ENCODE measurements at places on chromosomes 11 and 22. TPM values are rescaled to one million over a fixed set of nuclear protein-coding genes. Genes with fewer than 3 reads are reported as not detected.

MFRP gene
- total RNA-seq = not detected

EFEMP2 gene
- 90.5 TPM for total RNA-seq

PDE2A gene
- total RNA-seq = 0.91 TPM

HIRA gene
- total RNA-seq = 45.3 TPM

OR5AN1 gene
- not detected for total RNA-seq

DNA sequence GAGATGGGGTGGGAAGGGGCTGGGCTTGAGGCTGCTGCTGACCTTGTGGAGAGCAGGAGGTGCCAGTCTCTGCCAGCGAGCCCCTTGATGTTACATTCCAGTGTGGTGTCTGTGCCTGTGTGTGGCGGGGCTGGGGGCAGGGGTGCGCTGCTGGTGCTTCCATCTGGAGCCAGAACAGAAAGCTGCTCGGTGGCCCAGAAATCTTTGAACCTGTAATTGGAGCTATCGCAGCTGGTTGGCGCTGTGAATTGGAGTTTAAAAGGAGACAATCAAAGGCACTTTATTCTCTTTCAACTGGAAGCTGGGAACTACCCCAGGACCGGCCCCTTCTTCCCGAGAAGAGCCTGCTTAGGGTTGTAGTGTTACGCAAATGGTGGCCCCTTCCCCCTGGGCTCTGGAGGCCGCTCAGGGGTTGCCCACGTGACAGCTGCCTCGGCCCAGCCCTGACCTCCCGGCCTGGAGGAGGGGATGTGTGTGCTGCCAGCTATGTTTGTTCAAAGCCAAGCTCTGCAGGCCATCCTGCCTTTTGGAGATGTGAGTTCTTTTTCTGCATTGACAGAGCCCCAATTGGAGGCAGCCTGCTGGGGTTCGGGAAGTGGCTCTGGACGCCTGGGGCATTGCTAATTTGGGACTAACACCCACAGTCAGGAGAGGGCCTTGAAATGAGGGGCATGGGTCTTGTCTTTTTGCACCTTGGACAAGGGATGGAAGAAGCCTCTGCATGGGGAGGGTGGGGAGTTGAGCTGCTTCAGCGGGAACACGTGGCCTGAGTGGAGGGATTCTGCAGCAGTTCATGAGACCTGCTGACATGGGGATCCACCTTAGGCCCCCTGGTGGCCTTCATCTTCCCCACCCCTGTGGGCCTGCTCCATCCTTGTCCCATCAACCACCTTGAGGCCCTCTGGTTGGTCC lies 14.0 kb upstream of the ARSA start:
- H3K27ac ChIP-seq = peak overlapping the region; percentile 37
- DNase-seq = no peak
- H3K4me1 ChIP-seq = peaks cover 9% of the 10 kb centered on the region
- peaks cover 3% of the 10 kb centered on the region for H3K27me3 ChIP-seq
- H3K36me3 ChIP-seq = no peaks in the 10 kb centered on the region
- no peak overlapping the region for H3K4me3 ChIP-seq

DNA sequence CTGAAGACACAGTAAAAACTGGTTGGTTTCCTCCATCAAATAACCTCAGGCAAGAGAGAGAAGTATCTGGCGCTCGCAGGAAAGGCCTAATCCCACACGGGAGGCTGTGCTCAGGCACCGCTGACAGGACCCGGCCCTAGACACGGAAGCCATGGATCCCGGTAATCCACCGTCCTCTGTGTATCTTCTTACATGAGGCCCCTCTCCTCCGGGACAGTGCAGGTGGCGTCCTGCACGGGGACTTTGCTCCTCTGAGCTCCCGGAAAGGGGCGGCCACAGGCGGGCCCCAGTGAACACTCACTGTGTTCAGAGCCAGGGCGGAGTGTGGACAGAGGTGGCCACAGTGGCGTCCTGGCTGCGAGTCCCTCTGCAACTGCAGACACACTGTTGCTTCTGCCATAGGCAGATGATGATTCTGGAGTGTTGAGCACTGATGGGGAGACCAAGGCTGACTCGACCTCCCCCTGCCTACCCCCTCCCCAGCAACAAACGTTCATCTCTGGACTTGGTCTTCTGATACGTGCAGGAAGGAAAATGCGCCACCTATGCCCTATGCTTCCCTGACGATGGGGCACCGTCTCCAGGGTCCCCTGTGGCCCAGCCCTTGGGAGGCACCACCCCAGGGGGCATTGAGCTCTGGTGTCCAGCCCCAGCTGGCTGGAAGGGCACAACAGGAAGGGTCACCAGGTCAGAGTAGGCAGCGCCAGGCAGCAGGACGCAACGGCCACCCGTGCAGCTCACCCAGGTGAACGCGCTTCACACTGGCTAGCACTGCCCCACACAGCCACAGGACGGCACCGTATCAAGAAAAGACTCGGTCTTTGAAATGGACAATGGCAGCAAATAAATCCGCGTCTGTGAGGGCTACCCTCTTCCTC lies 95.7 kb downstream of the TRMU start:
- DNase-seq = no peak

GRCh38 chr22:46486996-46487717 lies 50.3 kb downstream of the CELSR1 start:
- H3K4me1 ChIP-seq = peaks cover 8% of the 10 kb centered on the region
- no peak for DNase-seq
- H3K27ac ChIP-seq = no peak overlapping the region
- peaks cover 4% of the 10 kb centered on the region for H3K36me3 ChIP-seq

- H3K27ac ChIP-seq = no peak overlapping the region
- peaks cover 3% of the 10 kb centered on the region for H3K4me1 ChIP-seq
- DNase-seq = no peak
- H3K27me3 ChIP-seq = no peaks in the 10 kb centered on the region
- H3K36me3 ChIP-seq = peaks cover 16% of the 10 kb centered on the region
Observed at GRCh38 chr22:20407829-20408228, 13.9 kb downstream of the ZNF74 start.

DNA sequence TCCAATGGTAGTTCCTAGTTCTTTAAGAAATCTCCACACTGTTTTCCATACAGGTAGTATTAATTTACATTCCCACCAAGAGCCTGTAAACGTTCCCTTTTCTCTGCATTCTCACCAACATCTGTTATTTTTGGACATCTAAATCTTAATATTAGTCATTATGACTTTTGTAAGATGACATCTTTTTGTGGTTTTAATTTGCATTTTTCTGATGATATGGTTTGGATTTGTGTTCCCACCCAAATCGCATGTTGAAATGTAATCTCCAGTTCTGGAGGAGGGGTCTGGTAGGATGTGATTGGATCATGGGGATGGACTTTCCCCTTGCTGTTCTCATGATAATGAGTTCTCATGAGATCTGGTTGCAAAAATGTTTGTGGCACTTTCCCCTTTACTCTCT lies 89.0 kb downstream of the MUC15 start:
- no peaks in the 10 kb centered on the region for H3K4me1 ChIP-seq
- no peak overlapping the region for H3K27ac ChIP-seq

GRCh38 chr22:26502688-26503561 lies 9.3 kb downstream of the TFIP11 start:
- H3K27ac ChIP-seq = no peak overlapping the region
- no peak overlapping the region for H3K4me3 ChIP-seq
- H3K36me3 ChIP-seq = peaks cover 35% of the 10 kb centered on the region

DNA sequence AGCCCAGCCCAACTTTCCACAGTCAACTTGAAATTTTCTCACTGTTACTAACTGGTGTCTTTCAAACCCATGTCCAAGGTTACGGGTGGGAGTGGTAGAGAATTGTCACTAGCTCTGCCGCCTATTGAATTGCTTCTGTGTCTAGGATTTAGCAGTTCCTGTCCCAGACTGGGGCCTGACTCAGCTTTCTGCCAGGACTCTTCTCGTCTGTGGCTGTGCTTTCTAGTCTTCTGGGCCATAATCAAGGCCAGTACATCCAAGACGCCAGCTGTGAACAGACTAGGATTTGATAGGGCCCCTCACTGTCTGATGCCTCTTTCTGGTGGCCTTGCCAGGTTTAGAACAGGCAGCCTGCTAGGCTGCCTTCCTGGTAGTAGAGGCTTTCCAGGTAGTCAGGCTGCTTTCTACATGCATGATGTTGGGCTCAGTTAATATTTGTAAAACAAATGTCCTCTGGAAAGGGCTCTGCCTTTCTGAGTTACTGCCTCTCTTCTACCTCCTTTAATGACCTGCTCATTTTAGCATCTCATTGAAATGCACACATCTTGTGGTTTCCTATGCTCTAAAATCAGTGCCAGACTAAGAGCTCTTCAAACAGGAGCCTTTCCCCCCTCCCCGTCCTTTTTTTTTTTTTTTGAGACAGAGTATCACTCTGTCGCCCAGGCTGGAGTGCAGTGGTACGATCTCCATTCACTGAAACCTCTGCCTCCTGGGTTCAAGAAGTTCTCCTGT lies 13.1 kb upstream of the HIKESHI start:
- DNase-seq = no peak
- H3K4me3 ChIP-seq = no peak overlapping the region
- no peak overlapping the region for H3K27ac ChIP-seq
- H3K27me3 ChIP-seq = no peaks in the 10 kb centered on the region
- no peaks in the 10 kb centered on the region for H3K36me3 ChIP-seq
- no peaks in the 10 kb centered on the region for H3K4me1 ChIP-seq

DNA sequence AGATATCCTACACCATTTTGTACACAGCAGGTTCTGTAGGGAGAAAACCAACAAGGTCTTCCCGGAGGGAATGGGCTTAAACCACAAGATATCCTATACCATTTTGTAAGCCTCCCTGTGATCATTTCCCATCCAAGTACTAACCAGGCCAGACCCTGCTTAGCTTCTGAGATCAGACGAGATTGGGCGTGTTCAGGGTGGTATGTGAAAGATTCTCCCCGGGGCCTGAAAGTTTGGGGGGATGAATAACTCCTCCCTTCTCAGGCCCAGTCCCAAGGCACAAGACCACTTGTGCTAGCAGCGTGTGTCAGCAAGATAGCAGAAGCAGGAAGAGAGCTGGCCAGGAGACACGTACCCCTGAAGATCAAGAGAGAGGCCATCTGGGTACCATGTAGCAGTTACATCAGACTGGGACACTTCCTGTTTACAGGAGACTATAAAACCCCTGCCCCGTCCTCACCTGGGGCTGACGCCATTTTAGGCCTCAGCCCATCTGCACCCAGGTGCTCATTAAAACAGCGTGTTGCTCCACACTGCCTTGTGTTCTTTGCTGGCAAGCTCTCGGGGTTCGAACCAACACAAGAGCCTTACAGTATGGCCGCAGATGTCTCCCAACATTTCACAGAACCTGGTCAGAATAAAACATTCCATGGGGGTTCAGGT lies 17.3 kb downstream of the MIF start:
- H3K36me3 ChIP-seq = peaks cover 1% of the 10 kb centered on the region
- H3K4me3 ChIP-seq = no peak overlapping the region
- H3K4me1 ChIP-seq = peaks cover 21% of the 10 kb centered on the region
- H3K27ac ChIP-seq = peak overlapping the region; percentile 76

DNA sequence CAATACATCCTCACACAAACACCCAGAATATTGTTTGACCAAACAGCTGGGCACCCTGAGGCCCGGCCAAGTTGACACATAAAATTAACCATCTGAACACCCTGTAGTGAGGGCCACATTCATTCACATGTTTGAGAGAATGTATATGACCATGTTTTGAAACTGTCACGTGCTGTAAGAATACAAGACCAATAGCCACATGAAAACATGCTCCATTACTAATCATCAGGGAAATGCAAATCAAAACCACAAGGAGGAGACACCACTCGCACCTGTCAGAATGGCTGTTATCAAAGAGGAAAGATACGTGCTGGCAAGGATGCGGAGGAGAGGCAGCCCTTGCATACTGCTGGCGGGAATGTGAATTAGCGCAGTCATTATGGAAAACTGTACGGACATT lies 38.3 kb upstream of the IGSF9B start:
- no peak for DNase-seq
- no peaks in the 10 kb centered on the region for H3K4me1 ChIP-seq
- peaks cover 39% of the 10 kb centered on the region for H3K27me3 ChIP-seq
- H3K4me3 ChIP-seq = no peak overlapping the region

DNA sequence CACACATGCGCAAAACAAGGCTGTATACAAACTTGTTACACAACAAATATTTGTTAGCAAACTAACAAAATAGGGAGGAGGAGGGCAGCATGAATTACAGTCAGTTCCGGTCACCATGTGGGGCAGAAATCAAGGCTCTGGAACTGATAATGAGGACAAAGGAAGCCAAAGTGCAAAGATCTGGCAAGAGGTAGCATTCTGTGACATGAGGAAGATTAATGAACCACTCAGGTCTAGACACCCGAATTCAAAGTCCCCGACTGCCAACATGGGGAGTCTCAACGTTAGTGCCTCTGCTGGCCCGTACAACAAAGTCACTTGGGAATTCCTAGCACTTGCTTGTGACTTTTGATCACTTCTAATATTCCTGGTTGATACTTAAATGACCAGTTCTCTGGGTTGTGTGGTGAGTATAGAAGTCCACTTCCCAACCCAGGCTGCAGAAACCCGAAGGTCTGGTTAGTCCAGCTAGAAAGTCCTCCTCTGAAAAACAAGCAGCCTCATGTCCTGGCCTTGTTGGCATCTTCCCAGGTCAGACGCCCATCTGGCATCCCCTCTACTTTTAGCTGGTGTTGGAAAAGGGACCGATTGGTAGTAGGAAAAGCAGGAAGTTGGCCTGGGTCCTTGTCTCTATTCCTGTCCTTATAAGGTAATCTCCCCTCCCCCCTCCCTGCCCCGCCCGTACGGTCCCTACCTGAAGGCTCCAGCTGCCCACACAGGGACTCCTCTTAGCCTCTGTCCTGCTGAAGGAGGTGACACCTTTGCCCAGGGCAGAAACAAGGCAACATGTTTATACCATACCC lies 1.6 kb downstream of the SUN2 start:
- H3K4me1 ChIP-seq = peaks cover 19% of the 10 kb centered on the region
- peaks cover 5% of the 10 kb centered on the region for H3K36me3 ChIP-seq
- H3K4me3 ChIP-seq = peak overlapping the region; percentile 73
- H3K27me3 ChIP-seq = no peaks in the 10 kb centered on the region
- peak overlapping the region; percentile 70 for H3K27ac ChIP-seq

- H3K27ac ChIP-seq = peak overlapping the region; percentile 0
- H3K4me1 ChIP-seq = peaks cover 19% of the 10 kb centered on the region
- no peaks in the 10 kb centered on the region for H3K27me3 ChIP-seq
- H3K36me3 ChIP-seq = peaks cover 10% of the 10 kb centered on the region
Observed at GRCh38 chr11:16862726-16863125, 124.3 kb downstream of the C11orf58 start.

Data from progenitor cell of endocrine pancreas (in vitro differentiated cells).